Right ventricle myocardium inferior (tissue), 1 donor: ENCODE measurements at places on chromosomes 2 and 18. TPM values are rescaled to one million over a fixed set of nuclear protein-coding genes. Genes with fewer than 3 reads are reported as not detected.

DNA sequence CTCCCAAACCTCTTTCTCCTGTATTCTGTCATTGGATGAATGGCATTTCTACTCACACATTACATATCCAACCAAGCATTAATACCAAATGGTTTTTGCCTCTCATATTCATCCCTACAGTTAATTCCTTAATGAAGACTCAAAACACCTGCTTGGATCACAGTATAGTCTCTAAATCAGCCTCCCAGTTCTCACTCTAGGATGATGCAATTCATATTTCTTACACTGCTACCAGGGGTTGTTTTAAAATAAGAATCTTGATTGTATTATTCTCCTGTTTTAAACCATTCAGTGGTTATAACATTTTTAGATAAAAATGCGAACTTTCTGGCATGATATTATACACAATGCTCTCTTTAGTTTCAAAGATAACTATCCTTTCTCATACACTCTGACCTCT is 281.4 kb upstream of the ZEB2 start:
- DNase-seq = no peak

DNA sequence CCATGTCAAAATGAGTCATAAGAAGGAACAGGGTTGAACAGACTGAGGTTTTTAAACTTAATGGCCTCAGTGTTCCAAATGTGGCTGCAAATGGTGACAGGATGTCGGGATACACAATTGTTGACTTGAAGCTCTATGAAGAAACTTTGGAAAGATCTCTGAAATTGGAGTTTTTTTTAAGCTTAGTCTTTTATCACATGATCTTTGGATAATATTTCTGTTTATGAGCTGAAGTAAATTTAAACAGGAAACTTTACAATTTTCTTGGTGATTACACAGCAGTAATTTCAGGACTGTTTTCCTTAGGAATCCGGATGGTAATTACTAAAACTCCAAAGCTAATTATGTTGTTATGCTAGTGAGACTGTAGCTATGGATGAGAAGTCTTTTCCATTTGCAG is 199.1 kb upstream of the NRXN1 start:
- DNase-seq = no peak

DNA sequence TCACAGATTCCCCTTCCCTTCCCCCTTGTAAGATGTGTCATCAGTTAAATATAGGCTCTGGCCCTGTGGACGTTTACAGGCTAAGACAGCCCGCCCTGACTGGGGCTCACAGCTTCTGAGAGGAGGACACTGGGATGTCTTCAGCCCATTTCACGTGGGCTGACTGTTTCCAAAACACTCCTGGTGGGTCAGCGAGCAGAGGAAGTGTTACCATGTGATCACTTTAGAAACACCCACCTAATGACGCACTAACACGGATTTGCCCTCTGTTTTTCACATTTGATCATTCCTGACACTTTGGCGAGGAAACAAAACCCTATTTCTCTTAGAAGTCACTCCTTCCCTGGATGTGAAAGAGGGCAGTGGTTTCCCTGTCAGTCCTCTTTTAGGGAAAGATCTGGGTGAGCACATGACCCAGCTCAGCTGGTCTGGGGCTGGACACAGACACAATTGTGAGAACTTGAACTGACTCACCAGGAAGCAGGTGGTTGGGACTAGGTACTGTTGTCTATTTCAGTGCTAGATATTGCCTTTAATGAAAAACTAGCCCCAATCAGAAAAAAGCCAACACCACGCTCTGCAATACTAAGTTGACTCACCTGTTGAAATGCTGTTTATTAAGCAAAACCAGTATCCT is 38.8 kb downstream of the BMP10 start:
- peak; percentile 73 for DNase-seq

DNA sequence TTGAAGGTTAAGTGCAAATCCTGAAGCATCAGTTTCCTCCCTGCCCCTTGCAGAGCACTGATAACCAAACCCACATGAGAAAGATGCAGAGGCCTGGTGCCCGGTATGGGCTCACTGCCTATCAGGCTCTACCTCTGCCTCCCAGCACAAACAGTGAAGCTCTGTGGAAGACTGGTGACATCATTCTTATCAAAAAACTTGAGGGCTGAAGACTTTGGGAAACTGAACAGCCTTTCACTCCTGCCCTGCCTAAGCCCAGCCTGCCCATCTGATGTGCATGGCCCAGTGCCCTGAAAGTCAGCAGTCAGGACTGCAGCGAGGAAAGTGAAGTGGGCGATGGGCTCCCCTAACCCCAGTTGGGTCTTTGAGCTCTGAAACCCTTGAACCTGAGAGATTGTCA is 174.8 kb upstream of the ARL4C start:
- no peak for DNase-seq

GRCh38 chr2:191301971-191302370 is 56.8 kb downstream of the MYO1B start:
- DNase-seq = no peak

DNA sequence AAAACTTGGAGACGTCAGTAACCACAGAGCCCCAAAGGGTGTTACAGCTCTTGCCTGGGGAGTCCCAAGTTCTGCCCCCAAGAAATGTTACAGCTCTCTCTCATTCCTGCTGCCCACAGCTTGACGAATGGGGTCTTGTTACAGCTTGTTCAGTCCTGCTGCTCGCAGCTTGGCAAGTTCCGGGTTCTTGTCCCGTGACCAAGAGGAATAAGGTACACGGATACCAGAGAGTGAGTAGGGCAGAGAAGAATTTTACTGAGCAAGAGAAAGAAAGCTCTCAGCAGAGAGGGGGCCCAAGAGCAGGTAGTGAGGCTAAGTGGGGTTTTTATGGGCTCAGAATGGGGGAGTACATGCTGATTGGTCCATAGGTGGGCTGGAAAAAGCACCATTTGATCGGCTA is 27.2 kb downstream of the SLC39A6 start:
- no peak for DNase-seq

DNA sequence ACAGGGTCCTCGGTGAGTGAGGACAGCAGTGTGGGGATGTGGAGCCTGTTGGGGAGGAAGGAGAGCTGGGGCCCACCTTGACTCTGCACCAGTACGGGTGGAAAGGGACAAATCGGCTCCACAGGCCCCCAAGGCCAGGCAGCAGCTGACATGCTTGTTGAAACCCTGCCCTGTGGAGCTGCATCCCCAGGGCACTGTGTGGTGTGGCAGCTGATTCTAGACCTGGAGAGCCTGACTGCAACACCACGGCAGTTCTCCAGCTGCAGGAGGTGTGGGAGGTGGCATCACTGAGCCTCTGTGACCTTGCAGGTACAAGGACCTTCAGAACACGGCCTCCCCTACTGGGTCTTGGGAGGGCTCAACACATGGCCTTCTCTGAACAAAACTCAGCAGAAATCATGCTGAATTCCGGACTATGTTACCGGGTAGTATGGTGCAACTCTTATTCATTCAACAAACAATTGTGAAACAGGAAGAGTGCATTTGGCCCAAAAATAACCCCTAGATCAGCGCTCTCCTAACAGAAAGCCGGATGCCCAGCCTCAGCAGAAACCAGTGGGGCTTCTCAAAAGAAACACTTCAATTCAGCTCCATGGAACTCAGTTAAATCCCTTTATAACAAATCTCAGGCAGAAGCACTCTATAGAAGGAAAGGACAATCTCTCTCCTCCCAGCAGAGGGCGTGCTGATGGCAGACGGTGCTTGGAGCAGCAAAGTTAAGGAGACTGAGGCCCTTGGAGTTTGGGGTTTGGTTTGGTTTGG is 104.4 kb upstream of the SALL3 start:
- no peak for DNase-seq

GRCh38 chr2:190713471-190713870 is 64.6 kb downstream of the NAB1 start:
- DNase-seq = no peak

- DNase-seq = no peak
Measured at GRCh38 chr18:48732767-48733424, 194.1 kb downstream of the CTIF start.

- no peak for DNase-seq
Measured at GRCh38 chr2:38517284-38517683, 85.4 kb downstream of the HNRNPLL start.

DNA sequence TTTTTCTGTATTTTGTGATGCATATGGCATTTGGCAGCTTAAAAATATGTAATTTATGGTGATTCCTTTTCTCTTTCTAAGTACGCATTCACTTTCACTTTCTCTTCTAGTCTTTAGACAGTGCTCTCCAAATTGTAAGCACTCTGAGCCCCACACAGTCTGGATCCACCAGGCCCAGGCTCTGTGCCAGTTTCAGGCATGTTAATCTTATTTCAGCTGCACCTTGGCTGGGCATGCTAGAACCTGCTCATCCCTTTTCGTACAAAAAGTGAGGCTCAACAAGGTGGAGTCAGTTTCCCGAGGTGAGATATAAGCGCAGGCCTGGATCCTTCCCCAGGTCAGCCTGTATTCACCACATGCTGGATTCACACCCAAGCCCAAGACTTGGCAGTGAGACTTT is 203.9 kb downstream of the MTX2 start:
- DNase-seq = no peak

DNA sequence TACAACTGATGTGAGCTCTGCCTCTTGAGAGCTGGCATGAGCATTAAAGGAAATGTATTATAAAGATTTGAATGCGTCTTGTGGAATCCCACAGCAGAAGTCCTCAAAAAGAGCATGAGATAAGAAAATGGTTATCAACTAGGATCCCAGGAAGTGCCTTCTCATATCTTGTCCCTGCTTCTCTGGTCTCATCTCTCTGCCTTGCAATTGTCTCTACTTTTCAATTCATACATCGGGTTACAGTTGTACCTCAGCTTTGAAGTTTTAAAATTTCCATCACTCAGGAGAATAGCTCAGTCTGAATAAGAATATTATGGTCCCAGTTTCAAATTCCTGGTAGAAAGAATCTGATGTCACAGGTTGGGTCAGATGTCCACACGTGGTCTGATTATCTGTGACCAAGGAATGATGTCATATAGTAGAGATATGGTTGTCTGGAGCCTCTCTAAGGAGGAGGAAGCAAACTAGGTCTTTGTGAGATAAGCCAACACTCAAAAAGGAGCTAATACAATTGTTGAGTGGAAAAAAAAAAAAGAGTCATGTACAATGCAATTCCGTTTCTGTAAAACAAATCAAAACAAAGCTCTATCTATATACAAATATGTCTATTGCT is 21.7 kb upstream of the CCDC88A start:
- DNase-seq = no peak

GRCh38 chr2:39504790-39505335 is 67.8 kb upstream of the MAP4K3 start:
- DNase-seq = no peak

Gene STK16
- 17.1 TPM for total RNA-seq

Gene NDC80
- 0.54 TPM for total RNA-seq

Gene TDRD15
- not detected for total RNA-seq
